ENCODE measurements at places on chromosomes 11 and 22.

- no peak for DNase-seq
These were observed 5.8 kb upstream of the HBE1 start for GRCh38 chr11:5275369-5276110.

GRCh38 chr11:125935618-125936199 lies 10.1 kb upstream of the VSIG10L2 start:
- no peak for DNase-seq

DNA sequence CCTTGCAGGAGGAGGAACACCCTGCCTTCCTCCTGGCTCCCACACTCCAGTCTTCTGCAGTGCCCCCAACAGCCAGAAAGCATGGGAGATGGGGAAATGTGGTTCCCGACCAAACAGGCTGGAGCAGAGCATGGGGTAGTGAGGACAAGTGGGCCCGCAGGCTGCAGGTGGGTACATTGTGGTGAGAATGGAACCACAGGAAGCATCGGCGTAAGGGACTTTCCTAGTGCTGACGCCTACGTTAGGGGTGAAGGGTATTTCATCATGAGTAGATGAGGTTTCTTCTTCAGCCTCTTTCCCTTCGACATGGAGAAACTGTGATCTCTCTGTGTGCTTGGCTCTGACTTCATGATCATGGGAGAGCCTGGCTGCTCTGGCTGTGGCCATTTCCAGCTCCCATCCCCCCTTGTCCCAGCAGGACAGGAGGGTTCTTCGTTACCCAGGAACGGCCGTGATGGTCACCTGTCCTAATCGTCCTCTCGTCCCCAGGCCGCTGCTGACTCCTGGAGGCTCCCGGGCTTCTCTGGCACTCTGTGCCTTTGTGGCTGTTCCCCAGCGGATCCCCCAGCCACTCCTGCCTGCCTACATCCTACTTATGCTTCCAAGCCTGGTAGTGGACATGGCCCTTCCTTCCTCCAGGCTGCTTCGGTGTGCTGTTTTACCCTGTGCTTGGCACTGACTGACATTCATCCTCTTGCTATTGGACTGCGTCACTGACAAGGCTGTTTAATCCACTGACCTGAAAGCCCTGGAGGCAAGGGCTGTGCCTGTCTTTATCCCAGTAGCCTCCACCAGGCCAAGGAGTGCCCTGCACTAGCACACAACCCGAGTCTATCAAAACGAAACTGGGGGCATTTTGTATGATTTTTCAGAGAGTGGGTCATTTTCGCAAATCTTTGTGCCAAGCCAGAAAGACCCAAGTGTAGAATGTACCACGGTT lies 65.2 kb upstream of the CECR2 start:
- DNase-seq = no peak

DNA sequence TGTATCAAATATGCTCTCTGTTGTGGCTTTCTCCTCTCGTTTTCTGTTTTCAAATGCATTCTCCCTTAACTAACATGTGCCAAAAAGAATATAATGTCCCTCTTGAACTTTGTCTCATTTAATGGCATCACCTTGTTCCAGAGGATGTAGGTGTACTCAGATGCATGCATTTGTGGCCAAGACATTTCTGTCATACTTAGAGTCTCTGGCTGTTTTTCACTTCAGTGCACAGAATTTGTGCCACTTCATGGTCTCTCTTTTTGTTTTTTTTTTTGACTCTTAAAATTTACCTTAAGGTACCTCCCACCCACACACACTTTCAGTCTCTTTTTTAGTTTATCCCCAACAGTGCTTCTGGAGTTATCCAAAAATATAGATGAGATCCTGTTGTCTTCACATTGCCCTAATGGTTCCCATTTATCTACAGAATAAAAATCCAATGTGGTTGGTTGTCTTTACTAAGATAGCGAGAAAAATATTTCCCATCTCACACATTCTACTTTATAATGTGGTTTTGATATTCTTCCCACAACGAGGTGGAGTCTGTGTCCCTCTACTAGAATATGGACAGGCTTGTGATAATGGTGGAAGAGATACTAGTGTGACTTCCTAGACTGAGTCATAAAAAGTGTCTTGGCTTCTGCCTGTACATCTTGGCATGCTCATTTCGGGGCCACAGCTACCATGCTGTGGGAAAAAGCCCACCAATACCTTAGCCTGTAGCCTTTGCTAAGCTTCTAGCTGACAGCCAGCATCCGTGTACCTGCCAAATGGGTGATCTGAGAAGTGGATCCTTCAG lies 125.8 kb downstream of the DDX10 start:
- no peak for DNase-seq

GRCh38 chr11:120209746-120210625 lies 846 bp upstream of the OAF start:
- DNase-seq = no peak

DNA sequence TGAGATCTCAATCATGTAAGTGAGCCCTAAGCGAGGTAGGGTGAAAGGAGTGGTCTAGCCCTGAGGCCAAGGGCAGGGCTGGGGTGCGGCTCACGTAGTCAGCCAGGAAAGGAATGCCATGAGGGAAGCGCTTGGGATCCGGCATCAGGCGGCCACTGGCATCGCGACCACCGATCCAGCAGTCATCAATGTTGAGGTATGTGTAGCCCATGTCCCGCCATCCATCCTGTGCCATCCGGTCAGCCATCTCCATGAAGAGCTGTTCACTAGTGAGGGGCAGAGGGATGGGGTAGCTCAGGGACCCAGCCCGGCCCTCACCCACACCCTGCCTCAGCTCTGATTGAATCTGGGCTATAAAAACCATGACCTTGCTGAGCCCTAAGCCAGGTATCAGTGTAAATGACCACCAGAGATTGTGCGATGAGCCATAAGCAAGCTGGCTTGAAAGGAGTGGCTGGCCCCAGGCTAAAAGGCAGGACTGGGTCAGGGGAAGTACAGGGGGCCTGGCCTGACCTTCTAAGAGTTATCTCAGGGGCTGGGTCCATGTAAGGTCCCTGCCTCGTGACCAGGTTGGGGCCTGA lies 2.9 kb downstream of the NAGA start:
- no peak for DNase-seq

GRCh38 chr11:60378354-60378753 lies at the start of gene MS4A7:
Gene MS4A7 (plus strand): TSS chr11:60378532. CDS start chr11:60383142, 4,610 bp downstream.
- no peak for DNase-seq

DNA sequence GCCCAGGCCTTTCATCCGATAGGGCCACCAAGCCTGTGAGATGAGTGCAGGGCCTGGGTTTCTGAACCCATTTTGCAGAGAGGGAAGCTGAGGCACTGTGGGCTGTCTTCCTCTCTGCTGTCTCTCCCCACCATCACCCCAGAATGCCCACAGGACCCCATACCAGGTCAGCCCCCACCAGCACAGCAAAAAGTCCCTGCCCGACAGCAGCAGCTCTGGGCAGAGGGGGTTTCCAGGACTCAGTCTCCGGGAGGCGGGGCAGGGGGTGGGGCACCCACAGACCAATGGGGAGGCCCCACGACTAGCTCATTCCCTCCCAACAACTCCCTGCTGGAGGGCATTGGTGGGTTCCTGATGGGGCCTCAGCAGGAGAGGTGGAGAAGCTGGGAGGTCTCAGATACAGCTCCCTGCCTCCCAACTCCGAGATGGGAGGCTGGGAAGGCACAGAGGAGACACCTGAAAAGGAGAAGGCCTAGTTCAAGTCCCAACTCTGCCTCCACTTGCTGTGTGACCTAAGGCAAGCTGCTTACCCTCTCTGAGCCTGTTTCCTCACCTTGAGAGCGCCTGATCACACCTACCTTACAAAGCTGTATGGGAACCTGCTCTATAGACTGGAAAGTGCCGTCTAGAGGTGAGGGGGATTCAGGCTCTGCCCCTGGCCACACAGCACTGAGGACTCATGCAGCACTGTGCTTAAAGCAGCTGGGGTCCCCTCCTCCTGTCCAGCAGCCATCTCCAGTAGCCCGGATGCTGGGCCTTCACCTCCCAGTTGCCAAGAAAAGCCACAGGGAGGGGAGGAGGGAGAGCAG lies 3.5 kb downstream of the CBX7 start:
- no peak for DNase-seq

- no peak for DNase-seq
These were observed 80.4 kb downstream of the ATXN10 start for GRCh38 chr22:45752036-45752435.

- DNase-seq = no peak
These were observed 7.9 kb upstream of the ADORA2A start for GRCh38 chr22:24419475-24419850.

Data from RKO (cell line).